T-helper 1 cell (primary cell): ENCODE measurements at places on chromosomes 5 and 9.

- no peak for DNase-seq
Observed at GRCh38 chr9:121298689-121299466, 30.9 kb downstream of the GSN start.

DNA sequence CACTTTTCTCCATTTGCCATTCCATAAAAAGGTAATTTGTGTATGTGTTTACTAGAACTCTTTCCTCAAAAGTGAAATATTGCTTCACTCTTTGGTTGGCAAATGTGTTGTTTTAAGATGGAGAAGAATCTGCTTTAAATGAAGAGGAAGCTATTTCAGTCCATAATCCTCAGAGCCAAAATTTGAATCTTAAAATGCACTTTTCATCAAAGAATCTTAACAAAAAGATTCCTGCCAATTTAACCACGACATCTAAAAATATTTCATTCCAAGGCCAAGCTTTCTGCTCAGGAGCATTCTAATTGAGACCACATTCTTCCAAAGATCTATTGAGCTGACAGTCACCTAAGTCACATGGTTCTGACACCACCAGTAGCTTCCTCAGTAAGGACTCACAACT is 7.5 kb downstream of the GABRB2 start:
- no peak for DNase-seq

- no peak for DNase-seq
Observed at GRCh38 chr9:79975621-79976256, 404.0 kb downstream of the TLE4 start.

DNA sequence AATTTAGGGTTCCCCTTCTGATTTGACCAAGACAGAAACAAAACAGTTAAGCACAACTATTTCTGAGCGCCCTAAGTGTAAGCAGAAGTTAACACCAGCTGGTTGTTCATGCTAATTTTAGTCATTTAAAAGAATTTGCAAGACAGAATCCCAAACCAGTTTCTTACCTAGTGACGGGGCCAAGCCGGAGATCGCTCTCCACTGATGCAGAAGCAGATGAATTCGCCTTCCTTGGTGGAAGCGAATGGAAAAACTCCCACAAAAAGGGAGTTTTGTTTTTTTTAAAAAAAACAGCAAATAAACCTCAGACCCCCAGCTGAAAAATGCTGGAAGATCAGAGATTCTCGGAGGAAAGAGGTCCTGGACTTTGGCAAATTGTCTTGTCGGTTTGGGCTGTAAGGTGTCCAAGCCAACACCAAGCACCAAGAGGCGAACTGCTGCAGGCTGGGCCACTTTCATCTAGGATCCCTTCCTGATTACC is 47.4 kb upstream of the GLDC start:
- no peak for DNase-seq

- no peak for DNase-seq
Observed at GRCh38 chr5:23208959-23209431, 298.4 kb upstream of the PRDM9 start.
